ENCODE measurements at places on chromosomes 4 and X.

DNA sequence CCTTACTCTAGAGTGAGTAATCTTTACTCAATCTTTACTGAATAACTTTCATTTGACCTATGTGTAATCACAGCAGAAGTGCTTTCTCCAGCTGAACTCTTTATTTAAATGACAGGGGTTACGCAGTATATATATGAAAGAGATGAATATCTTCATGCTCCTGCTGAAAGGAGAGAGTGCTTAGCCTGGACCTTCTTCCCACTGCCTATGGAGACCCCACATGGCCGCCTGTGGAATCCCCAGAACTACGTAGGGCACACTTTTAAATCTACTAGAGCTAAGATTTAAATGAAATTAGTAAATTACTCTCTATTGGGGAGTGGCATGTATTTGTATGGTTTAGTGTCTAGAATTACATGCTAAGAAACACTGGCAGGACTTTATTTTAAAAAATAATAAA is 391.2 kb downstream of the ANKRD50 start:
- DNase-seq, result no peak

GRCh38 chrX:77070202-77070918 is 376.8 kb upstream of the FGF16 start:
- DNase-seq, result no peak

DNA sequence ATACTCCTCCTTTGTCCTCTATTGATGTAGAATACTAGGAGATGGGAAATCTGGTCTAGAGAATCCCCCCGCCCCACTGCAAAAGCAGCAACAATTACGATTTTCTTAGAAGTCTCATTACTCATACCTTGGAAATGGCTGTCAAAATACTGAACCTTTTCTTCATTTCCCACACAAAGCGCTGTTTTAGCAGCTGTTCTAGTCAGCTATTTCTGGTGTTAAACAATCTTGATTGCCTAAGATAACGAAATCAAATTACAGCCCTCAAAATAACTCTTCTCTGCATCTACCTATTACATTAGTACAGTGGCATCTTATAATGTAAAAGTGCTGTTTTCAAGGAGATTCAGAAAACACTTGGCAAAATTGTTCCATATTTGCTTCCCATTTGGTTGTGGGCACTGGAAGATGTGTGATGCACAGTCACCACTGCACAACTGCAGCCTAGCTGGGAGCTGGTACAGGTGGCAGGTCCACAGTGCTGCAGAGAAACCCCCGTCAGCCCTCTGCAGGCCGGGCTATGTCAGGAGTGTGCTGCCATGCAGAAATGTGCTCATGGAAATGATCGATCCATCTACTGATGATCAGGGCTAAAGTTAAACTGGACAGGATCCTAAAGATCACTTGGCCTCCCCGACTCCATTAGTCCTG is 50.4 kb downstream of the TBC1D9 start:
- DNase-seq, result no peak

DNA sequence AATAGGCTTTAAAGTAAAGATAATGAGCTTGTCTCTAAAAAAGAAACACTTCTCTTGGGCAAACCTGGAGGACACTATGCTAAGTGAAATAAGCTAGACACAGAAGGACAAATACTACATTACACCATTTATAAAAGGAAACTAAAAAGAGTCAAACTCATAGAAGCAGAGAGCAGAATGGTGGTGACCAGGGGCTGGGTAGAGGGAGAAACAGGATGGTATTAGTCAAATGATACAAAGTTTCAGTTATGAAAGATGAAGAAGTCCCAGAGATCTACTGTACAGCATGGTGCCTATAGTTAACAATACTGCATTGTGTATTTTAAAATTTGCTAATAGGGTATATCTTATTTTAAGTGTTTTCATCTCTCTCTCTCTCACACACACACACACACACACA is 28.5 kb downstream of the ACSL4 start:
- DNase-seq, result no peak

GRCh38 chrX:12390301-12390700 is 252.0 kb downstream of the FRMPD4 start:
- no peak for DNase-seq
